ENCODE measurements at places on chromosomes 5 and 9.
A peak's percentile ranks its signal among the peaks of the same experiment; 100 is the strongest.

- DNase-seq, result no peak
These were observed 164.4 kb downstream of the TLR4 start for GRCh38 chr9:117868594-117868993.

GRCh38 chr5:117246424-117246823 lies 671.8 kb upstream of the SEMA6A start:
- no peak for DNase-seq

- no peak for DNase-seq
These were observed 969.2 kb downstream of the CDH18 start for GRCh38 chr5:19018822-19019221.

DNA sequence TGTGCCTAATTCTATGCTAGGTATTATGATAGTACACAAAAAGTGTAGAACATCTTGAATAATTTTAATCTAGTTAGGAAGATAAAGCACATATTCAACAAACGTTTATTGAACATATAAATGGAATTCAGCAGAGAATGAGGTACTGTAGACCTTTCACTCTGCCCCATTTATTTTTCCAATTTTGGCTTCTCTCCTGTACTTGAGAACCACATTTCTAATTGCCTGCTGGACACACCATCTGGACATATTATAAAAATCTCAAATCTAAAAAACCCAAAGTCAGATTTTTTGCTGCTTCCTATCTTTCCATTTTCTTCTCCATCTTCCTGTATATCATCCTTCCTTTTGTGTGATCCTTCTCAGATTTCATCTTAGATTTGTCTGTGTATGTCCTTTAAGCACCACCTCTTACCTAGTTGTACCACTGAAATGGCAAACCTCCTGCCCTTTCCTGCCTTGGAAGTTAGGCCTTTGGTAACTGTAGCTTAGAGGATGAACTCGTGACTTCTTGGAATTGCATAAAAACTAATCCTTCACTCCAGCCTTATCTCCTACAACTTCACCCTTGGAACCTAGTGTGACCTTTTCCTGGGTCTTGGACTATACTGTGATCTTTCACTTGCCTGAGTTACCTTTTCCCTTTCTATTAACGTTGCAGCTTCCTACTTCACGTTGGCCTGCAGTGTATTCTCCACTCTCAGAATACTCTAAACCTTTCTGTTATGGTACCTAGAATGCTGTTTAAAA lies 8.8 kb downstream of the SLC26A2 start:
- DNase-seq, result no peak

GRCh38 chr5:124318661-124319060 lies 427.8 kb downstream of the ZNF608 start:
- DNase-seq, result no peak

GRCh38 chr9:119477197-119477596 lies 108.0 kb upstream of the BRINP1 start:
- no peak for DNase-seq

DNA sequence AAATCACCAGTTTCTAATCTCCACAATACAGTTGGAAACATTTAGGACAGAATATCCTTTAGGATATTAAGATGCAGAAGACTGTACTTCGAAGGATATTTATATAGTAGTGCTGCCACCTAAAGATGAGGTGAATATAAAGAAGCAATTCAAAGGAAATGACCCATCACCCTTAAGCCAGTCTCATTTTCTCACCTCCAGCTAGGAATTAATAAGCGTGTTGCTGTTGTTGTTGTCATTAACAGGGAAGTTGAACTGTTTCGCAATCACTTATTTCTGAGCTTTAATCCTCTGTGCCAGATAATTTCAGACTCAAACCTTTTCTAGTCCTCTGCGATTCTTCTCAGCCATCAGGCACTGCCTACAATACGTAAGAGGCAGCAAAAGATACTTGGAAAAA lies 7.8 kb upstream of the PURA start:
- no peak for DNase-seq

DNA sequence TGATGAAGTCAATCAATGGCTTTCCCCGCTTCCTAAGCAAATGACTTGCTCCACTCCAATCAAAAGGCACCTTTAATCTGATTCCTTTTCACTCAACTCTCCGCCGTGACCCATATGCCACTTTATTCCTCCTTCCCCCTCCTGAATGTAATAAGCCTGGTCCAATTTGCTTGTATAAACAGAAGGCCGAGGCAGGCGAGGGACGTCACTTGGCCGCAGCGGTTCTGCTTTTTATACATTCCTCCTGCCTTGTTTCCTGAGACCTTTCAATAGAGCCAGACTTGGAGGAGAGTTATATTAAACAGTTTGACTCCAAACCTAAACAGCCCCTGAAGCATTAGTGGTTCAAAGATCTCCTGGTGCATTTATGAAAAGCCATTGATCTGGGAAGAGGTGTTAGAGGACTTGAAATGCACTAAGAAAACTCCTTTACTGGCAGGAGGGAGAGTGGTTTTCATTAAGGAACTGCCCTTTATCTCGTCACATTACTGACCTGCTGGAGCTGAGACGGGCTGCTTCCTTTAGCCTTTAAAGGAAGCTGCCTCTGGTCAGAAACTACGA lies 273.4 kb downstream of the SLIT3 start:
- no peak for DNase-seq

DNA sequence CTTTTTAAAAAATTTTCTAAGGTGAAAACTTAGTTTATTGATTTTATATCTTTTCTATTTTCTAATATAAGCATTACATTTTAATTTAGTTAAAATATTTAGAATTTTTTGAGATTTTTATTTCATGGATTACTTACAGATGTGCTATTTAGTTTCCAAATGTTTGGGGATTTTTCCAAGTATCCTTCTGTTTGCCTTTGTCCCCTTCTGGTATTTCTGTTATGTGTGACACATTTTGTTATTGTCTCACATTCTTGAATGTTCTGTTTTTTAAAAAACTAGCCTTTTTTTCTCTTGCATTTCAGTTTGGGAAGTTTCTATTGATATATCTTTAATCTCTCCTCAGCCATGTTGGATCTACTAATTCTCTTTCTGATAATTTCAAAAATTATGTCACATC lies 234.9 kb downstream of the FAM170A start:
- DNase-seq, result no peak

DNA sequence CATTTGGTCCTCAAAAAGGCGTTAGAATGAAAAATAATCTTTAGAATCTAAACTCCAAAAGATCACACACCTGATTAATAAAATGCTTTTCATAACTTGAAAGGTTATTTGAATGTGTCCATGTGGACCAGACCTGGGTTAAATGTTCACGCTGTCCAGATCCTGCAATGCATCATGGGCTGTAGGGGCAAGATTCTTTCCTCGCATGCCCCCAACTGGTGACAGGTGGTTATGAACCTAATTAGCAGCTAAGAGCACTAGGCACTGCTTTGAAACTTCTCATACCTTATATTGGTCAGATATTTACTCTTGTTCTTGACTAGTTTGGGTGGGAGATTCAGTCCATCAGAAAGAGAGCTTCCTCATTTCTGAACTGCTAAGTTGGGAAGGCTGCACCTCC lies 19.3 kb upstream of the PIP5K1B start:
- no peak for DNase-seq

GRCh38 chr5:69136293-69136692 lies 30.7 kb upstream of the CCNB1 start:
- peak; percentile 10 for DNase-seq

- no peak for DNase-seq
These were observed 173.7 kb upstream of the SLC12A2 start for GRCh38 chr5:127909821-127910220.

- DNase-seq, result no peak
These were observed 296.1 kb upstream of the DMAC1 start for GRCh38 chr9:8095672-8096086.

DNA sequence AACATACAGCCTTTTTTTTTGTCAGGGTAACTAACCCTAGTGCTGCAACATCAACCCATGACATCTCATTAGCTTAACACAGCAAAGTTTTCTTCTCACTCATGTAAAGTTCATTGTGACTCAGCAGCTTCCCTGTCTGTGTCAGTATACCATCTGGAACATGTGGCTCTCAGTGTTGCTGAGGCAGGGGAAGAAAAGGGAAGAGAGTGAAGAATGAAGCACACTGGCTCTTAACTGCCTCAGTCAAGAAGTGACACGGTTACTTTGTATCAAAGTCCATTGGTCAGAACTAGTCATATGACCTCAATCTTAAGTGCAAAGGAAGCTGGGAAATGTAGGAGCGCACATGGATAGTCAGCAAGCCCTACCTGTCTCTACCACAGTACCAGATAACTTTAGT lies 185.0 kb upstream of the ELL2 start:
- peak; percentile 92 for DNase-seq

GRCh38 chr5:92147266-92147665 lies 764.1 kb upstream of the ARRDC3 start:
- no peak for DNase-seq

DNA sequence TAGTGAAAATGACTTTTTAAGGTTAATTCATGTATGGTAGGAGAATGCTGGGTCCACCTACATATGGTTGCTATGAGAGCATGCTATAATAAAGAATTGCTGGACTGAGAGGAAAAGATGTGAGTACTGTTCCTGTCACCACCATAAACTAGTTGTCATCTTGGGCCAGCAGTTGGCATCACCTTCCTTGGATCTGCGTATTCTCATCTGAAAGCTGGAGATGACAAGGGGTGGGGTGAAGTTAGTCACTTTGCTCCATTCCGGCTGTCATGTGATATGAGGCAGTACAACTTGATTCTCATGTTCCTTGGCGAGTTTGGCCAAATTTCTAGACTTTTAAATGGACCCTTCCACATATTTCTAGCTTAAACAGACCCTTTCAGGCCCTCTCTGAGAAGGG lies 33.3 kb downstream of the PIP5K1B start:
- no peak for DNase-seq

DNA sequence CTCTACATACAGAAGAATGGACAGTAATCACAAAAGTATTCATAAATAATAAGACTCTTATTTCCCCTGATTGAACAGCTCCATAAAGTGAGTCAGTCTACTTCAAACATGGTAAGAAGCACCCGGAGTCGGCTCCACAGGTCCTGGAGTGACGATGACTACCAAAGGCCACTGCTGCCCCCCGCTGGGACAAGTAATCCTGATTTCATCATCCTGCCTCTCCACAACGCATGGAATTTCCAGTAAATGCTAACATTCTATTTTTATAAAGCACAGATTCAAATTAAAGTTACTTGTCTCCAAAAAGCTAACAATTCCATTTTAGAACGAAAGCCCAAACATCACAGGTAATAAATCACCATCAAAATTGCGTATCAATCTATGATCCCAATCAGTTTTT lies 16.2 kb downstream of the ATPSCKMT start:
- DNase-seq, result peak; percentile 91

- DNase-seq, result no peak
These were observed 52.6 kb downstream of the RAI14 start for GRCh38 chr5:34708777-34709176.

- no peak for DNase-seq
These were observed 11.8 kb downstream of the RCL1 start for GRCh38 chr9:4804531-4805016.

- DNase-seq, result no peak
These were observed 8.4 kb downstream of the TPPP start for GRCh38 chr5:684751-685216.

- no peak for DNase-seq
These were observed 53.8 kb downstream of the AGXT2 start for GRCh38 chr5:34993951-34994350.

DNA sequence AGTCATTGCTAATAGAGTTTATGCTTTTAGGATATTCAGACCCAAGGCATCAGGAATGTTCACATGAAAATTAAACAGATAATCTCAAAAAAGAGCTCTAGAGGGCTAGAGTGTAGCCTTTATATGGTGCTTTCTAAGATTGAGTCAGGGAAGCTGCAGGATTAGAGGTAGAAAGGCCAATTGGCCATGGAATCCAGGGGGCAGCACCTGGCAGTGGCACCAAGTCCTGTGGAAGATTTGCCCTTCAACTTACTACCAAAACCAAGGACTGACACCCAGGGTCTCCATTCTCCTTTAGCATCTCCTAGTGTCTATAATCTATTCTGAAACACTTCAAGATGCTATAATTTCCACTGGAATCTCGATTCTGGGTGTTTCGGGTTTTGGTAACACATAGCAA lies 112.4 kb downstream of the ACER2 start:
- no peak for DNase-seq

GRCh38 chr9:69122549-69123141 lies 51.4 kb upstream of the TJP2 start:
- peak; percentile 55 for DNase-seq

GRCh38 chr9:129694243-129694646 lies 28.8 kb downstream of the PRRX2 start:
- DNase-seq, result no peak

GRCh38 chr9:15670894-15671293 lies 118.1 kb downstream of the CCDC171 start:
- no peak for DNase-seq

DNA sequence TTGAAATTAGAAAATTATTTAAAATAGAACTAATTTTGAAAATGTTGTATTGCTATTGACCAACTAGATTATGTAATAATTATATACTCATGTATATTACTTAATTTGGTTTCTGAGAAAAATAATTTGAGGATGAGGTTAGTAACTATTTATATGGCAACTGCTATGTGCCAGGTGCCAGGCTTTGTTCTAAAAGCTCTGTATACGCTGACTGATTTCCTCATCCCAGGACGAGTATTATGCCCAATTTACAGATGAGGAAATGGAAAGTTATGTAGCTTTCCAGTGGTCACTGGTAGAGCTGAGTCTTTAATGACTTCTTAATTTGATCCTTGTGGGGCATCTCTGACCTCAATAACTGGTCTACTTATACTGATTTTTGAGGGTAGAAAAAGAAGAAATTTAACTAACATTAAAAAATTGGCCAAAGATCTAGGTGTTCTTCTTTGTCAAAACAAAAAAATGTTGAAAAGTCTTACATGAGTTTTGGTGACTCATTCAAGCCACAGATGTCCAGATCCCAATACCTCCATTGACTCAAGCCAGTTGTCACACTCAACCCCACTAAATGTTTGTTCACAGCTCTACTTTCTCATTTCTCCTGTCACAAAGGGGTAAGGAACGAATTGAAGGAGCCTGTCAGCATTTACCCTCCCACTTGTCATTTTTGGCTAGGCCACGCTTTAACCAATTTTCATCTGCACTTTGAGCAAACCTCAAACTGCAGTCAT lies 228.1 kb upstream of the MEF2C start:
- DNase-seq, result peak; percentile 18

GRCh38 chr5:18771097-18771610 lies 1136.9 kb downstream of the TAF11L14 start:
- no peak for DNase-seq

DNA sequence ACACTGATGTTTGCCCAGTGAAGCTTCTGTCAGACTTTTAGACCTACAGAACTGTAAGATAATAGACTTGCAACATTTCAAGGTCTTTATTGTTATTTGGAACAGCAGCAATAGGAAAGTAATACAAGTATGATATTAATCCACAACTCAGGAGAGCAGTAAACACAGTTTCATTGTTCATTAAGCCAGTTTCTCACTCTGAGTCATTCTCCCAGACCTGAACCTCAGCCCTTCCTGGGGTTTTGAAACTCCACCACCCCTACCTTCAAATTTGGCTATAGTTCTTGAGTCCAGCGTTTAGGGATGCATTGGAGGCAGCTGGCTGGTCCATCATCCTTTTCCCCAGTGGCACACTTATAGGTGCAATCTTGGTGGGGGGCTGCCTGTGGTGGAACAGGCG lies 203.2 kb downstream of the RAB3C start:
- DNase-seq, result no peak

All from fibroblast of mammary gland (primary cell).